ENCODE measurements at places on chromosomes 5 and 9.
A peak's percentile ranks its signal among the peaks of the same experiment; 100 is the strongest.

DNA sequence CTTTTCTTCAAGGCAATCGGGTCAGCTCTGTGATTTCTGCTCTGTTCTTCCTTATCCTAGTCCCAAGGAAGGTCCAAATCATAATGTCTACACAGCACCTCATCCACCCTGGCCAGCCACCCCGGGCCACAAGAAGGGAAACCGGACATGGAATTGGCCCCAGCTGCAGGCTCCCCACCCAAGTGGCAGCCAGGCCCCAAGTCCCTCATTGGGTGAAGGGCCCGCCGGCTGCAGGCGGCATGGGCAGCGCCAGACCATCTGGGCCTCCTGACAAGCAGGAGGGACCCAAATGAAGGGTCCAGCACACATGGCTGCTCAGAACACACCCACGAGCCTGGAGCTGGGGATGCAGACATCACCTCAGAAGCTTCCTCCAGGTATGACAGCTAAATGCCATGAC, 33.7 kb downstream of the BICD2 start:
- no peak for DNase-seq

DNA sequence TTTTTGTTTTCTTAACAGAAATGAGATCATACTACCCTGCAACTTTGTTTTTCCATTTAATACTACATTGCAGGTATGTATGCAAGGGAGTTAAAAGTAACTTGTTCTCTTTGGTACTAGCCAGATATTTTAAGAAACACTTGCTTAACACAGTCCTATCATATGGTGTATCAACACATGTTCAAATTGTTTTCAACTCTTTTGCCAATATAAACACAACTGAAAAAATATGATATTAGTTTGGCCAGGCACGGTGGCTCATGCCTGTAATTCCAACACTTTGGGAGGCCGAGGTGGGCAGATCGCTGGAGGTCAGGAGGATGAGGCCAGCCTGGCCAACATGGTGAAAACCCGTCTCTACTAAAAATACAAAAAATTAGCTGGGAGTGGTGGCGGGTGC, 41.6 kb downstream of the RNF38 start:
- DNase-seq = no peak

DNA sequence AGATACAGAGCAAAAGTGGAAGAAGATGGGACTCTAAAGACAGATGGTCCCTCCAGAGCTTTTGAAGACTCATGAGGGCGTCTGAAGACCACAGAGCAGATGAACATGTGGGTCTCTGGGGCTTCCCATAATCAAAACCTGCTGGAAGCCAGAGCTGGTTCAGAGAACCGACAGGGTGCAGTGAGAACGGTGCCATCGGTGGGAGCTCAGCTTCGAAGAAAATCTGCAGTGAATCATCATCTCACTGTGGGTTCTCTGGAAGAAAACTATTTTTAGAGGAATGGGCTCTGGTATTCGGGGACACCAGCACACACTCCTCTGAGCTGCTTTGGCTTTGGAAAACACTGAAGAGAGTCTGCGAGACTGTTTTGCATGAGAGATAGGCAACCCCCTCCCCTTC, 222.4 kb upstream of the PANK3 start:
- no peak for DNase-seq

DNA sequence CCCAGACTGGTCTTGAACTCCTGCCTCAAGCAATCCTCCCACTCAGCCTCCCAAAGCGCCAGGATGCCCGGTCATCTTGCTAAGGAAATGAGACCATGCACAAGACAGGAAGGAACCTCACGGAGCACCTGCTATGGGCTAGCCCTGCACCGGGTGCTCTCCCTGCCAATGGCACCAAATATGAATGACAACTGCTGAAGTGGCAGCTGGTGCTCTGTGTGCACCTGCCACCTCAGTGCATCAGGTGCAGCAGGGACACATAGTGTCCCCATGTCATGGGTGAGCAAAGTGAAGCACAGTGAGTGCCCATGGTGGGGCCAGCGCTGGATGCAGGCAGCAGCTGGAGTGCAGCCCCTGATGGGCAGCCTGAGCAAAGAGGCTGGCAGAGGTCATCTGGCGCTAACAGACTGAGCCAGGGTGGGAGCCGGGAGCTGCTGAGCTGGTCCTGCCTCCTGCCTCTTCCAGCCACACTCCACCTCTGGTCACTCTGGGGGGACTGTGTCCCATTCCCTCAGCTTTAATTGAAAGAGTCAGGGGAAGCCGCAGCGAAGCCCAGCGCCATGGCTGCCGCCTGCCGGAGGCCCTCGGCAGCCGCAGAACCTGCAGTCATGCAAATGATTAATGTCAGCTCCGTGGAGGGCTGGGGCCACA, 46.4 kb downstream of the BARX1 start:
- no peak for DNase-seq

DNA sequence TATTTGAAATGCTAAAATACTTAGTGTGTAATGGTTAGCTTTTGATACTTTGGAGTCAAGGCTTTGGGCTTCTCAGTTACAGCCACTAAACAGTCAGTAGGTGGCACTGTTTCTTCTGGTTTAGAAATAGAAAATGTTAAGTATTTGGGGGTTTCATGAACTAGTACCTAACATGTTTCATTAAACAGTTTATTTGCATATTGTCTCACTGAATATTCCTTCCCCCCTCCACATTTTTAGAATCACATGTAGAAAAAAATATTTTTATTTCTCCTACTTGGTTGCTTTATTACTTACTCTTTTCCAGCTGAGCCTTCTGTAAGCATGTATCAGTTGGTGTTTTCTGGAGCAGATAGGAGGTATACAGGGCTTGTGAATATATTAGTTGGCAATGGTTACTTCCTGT, 48.0 kb downstream of the IPO11 start:
- DNase-seq = peak; percentile 21

- DNase-seq = no peak
Measured at GRCh38 chr9:33905137-33905536, 88.2 kb downstream of the UBE2R2 start.

- DNase-seq = no peak
Measured at GRCh38 chr9:23826120-23826629, at the start of gene ELAVL2. ELAVL2 (minus strand) TSS chr9:23826240; CDS start chr9:23762234, 64,006 bp downstream.

DNA sequence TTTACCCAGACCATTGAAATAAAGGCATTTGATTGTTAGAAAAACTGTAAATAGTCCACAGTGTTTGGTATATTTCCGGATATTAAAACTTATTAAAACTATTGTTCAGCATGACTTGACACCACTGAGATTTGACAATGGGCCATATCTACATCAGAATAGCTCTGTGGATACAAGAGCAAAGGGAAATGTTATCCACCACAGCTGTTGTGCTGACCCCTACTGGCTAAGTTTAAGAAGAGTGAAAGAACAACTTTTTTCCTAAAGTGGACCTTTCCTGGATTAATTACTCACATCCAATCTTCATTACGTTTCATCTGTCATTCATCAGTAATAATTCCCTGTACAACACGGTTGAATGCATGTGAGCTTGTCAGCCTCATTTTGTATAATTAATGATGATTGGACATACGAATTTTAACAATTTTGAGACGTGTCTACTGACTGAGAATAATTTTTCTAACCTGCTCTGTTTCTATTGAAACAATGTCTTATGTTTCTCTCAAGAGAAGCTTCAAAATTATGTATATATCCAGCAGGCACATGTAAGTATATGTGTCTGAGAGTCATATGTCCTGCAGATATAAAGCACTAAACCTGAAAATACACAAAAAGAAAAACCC, 1952.6 kb downstream of the MAT2B start:
- peak; percentile 9 for DNase-seq

GRCh38 chr9:97985058-97985861, 2.1 kb downstream of the ANP32B start:
- DNase-seq = no peak

GRCh38 chr5:134398609-134399155, 13.0 kb downstream of the CDKN2AIPNL start:
- no peak for DNase-seq

- DNase-seq = no peak
Measured at GRCh38 chr9:14713187-14713767, 9.3 kb downstream of the CER1 start.

DNA sequence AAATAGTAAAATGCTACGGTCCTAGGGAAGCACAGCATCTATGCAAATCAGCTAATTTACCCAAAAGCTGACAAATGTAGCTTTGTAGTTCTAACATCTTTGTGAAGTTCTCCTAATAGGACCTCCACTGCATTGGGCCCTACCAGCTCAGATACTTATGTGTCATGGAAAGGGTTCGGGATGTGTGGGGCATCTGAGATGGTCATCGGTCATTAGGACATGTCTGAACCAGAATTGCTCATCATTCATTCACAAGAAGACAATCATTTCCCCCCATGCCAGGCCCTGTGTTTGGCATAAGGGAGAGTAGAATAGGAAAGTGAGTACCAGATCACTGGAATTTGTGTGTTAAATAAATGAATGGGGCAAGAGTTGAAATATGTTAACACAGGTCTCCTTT, 35.7 kb downstream of the PWWP2A start:
- DNase-seq = no peak

- no peak for DNase-seq
Measured at GRCh38 chr5:169435506-169436229, 134.7 kb upstream of the SLIT3 start.

DNA sequence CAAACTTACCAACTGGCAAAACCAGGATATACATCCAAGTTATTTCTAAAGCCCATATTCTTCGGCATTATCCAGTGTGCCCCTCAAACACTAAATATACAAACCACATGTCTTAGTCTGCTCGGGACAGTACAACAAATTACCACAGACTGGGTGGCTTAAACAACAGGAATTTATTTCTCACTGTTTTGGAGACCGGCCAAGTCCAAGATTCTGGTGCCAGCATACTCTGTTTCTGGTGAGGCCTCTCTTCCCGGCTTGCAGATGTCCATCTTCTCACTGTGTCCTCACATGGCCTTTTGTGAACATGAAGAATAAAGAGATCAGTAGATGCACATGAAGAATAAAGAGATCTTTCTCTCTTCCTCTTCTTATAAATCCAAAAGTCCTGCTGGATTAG, 12.9 kb upstream of the SLCO6A1 start:
- no peak for DNase-seq

DNA sequence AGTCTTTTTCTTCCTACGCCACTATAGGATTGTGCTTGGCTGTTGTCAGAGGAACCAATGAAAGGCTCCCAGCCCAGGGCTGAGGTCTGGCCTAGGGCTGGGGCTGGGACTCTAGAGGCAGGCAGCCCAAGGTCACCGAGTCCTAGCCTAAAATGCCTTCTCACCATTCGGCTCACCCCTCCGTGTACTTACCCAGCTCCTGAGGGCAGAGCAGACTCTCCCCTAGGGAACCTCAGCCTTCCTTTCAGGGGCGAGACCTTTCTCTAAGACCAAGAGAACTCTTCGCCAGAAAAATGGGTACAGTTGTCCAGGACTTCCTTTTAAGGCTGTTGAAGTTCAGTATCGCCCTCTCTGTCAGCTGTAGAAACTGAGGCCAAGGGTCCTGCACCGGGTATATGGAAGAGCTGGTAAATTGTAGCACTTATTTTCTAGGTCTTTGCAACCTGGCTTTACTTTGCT, 1.7 kb upstream of the SPRY4 start:
- DNase-seq = no peak

GRCh38 chr5:1703352-1704050, 96.1 kb downstream of the MRPL36 start:
- no peak for DNase-seq

DNA sequence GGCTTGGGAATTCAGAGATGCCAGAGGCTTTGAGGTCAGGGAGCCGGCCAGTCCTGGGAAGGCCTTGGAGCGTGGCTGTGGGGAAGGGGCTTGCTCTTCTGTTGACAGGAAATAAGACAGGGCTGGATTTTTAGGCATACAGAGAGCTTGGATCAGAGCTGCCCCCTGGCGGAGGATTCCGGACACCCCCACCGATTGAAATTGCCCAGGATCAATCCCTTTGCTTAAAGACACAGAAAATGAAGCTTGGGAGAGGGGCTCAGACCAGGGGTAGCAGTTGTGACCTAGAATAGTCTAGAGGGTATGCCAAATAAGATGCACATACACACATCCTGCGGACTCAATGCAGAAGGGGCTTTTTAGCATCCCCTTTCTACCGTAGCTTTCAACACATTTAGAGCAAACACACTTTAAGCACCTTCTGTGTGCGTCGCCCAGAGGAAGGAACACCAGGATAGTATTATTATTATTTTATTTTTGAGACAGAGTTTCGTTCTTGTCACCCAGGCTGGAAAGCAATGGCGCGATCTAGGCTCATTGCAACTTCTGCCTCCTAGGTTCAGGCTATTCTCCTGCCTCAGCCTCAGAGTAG, 1.7 kb upstream of the NTMT1 start:
- DNase-seq = no peak

DNA sequence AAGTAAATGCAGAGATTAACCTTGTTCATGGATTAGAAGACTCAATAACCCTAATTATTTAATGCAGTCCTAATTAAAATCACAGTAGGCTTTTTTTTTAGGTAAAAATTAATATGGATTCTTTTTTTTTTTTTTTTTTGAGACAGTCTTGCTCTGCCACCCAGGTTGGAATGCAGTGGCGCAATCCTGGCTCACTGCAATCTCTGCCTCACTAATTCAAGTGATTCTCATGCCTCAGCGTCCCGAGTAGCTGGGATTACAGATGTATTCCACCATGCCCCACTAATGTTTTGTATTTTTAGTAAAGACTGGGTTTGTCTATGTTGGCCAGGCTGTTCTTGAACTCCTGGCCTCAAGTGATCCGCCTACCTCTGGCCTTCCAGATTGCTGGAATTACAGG, 40.6 kb downstream of the DENND4C start:
- no peak for DNase-seq

DNA sequence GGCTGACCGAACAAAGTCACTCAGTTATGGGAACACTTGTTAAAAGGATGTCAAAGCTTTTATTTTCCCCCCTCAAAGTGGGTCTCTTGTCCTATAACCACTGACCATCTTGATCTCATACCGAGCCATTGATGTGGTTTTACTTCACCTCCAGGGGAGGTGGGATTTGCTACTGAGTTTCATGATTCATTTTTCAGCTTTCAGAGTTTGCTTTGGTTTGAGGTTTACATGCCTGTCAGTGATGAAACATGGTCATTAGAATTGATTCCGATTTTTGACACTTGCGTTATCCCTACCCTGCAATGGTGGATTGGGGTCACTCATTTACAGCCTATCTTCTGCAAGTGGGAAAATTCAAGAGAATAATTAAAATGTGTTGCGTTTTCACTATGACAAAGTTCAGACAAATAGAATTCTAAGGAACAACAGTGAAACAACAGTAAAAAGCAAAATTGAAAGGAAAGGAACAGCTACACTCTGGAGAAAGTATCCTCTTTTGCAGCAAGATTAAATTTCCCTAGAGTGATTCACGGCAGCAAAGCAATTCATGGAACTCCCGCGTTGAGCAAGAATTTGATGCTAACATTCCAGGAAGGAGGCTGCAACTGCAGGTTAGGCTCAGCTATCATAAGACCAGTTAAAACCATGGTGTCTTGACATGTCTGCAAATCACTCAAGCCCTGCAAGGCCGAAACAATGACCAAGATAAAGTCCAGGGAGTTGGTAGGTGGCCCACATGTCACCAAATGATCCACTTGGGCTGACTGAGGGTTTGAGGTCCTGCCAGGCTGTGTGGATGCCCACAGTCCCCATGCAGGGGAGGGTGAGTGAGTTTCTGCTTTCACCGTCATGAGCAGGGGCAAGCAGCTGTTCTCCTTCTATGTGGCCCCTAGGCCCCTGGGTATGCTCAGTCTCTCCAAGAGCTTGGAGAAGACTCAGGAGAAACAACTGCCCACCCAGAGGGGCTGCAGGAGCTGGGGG, 9.4 kb downstream of the GADD45G start:
- no peak for DNase-seq

- no peak for DNase-seq
Measured at GRCh38 chr5:1033178-1033577, 24.6 kb downstream of the NKD2 start.

- DNase-seq = no peak
Measured at GRCh38 chr5:33761139-33761538, 130.7 kb downstream of the ADAMTS12 start.
